NCI-H526 treated with DMSO at 0.1 percent for 48 hours (cell line): ENCODE measurements at places on chromosomes 11 and 22.
A peak's percentile ranks its signal among the peaks of the same experiment; 100 is the strongest.

DNA sequence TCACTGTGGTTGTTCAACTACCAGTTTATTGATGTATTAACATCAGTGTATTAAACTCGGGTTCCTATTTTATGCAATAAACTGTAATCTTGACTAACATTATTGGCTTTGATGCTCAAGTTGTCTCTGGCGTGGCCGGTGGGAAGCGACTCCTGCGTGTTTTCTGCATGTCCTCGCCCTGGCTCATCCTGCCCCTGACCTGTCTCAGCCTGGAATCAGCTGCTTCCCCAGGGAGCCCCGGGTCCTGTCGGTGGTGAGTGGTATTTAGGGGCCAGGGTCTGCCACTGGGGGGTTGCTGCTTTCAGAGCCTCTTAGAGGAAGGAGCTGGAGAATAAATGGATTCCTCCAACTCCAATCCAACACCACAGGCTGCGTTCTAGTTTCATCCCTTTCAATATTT, 22.5 kb downstream of the IFITM10 start:
- no peak for DNase-seq

- no peak for DNase-seq
These were observed 12.7 kb downstream of the MRPL48 start for GRCh38 chr11:73800276-73800806.

DNA sequence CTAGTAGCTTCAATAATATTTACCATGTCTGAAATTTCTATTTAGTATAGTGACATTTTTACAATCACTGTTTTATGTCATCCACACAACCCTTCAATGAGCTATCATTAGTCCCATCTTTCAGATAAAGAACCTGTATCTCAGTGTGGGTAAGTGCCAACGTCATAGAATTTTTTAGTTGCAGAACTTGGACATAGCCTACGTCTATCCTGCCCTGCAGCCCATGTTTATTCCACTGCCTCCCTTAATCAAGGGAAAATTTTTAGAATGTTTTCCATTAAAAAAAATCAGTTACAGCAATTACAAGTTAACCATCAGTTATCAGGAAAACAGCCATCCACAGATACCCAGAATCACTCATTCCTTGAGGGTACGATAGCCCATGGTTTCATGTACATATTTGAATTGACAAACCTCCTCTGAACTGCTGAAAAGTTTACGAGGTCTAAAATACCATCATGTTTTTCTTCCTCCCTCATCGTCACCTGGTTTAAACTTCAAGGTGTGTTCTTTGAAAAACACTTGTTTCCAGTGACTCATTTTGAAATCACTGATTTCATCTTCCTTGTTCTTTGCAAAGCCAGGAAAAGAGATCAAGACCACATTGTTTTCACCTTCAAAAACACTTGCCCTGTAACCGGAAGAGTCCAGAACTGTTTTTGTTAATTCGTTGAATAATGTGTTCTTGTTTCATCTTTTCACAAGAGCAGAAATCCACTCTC, 100.9 kb downstream of the FAM76B start:
- DNase-seq, result no peak

DNA sequence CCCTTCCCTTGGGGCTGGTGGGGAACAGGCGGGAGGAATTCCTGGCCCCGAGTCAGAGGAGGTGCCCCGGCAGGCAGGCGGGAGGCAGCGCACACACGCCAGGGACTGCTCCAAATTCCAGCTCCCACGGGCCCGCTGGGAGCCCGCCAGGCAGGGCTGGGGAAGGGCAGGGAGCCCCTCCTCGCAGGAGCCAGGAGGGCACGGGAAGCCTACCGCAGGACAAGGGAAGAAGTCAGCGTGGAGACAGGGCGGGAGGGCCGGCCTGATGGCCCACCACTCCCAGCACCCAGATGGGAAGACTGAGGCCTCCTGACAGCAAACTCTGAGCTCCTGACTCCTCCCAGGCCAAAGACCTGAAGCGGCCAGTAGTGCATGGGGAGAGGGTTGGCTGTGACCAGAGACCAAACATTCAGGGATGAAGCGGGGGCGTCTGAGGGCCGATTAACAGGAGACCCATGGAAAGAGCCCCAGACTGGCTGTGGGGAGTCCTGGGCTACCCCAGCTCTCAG, 22.4 kb downstream of the RPL3 start:
- DNase-seq, result no peak

DNA sequence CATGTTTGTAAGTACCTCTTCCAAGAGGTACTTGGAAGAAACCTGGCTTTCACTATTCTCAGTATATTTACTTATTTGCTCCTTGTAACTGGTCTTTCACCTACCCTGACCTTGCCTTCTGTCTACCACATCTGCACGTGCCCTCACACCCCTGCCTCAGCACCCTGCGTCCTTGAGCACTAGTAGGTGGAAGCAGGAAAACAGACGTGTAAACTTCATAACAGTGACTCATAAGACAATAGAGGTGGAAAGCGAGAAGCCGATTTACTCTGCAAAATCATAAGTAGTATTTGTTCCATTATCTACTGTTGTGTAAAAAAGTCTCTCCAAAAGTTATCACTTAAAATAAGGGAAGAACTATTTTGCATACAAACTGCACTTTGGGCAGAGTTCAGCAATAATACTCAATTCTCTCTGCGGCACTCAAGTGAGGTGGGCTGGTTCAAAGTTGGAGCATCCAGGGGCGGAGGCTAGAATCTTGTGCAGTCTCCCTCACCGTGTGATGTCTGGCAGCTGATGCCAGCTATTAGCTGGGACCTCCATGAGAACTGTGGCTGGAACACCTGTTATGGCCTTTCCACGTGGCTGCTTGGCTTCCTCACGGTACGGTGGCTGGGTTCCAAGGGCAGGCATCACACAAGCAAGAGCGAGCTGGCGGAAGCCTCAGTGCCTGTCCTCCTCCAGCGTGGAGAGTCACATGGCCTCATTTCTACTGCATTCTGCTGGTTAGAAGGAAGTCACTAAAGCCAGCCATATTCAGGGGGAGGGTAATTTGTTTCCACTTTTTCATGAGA, 30.4 kb downstream of the PACS1 start:
- peak; percentile 12 for DNase-seq

- no peak for DNase-seq
These were observed 135.7 kb downstream of the TMEM135 start for GRCh38 chr11:87173185-87174039.

DNA sequence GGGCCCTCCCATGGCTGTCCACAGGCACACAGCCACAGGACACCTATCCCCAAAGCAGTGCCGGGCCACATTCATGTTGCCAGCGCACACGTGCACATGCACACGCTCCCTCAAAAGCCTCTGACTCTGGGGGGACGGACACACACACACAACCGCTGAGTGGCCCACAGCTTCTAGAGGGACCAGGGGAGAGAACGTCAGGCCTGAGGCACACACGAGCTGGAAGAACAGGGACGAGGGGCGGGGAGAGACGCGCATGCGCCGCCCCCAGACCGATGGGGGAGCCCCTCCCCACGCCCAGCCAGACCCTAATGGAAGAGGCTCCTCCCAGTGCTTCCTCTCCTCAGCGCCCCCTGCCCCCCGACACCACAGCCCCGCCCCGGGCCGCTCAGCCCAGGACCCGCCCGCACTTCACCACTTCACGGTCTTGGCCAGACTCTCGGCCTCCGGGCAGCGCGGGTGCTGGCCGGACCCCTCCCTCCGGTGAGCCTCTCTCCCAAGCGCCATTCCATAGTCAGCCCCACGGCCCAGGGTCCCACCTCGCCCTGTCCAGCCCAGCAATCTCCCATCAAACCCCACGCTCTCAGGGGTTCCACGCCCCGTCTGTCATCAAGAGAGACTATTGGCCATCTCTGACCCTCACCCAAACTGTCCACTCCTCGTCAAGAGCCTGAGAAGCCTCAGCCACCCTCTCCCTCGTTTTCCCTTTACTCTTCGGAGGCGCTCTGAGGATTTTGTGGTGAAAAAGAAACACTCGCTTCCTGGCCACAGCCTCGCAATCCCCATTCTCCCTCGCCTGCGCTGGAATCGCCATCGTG, 11.7 kb downstream of the NRXN2 start:
- no peak for DNase-seq

DNA sequence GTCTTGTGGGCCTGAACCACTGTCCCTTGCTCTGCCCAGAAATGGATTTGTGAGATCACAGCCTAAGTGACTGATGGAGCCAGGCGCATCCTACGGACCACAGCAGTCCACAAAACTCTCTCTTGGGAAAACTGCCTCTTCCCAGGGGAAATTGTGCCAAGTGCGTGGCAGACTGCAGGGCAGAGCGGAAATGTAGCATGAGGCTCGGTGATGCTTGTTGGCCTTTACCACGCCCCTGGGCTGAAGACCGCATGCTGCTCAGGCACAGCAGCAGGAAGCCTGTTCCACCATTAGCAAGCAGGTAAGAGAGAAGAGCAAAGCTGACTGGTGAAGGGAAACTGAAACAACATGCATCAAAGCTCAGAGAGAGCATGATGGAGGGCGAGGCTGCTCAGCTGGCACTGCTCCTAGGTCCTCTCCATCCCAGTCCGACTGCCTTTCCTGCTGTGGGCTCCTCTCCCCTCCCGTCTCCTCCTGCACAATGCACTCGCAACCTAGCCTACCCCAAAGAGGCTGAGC, 26.5 kb upstream of the SCARF2 start:
- DNase-seq, result no peak

DNA sequence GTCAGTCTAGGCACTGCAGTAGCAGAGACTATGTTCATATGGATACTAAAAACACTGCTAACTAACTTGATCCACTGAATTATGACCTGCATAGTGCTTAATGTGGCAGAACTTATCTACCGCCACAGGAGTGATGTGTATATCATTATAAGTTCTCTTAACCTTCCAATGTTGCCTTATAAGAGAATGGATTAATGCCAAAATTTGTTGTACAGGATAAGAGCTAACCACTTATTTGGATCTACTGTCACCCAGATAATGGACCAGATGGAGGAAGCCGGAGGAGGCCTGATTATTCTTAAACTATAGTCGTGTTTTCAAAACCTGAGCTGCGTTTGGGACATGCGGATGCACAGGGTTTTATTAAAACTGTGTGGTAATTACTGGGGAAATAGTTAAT, 1.9 kb upstream of the OR51B4 start:
- no peak for DNase-seq

GRCh38 chr11:9002920-9003572, 755 bp downstream of the NRIP3 start:
- no peak for DNase-seq

DNA sequence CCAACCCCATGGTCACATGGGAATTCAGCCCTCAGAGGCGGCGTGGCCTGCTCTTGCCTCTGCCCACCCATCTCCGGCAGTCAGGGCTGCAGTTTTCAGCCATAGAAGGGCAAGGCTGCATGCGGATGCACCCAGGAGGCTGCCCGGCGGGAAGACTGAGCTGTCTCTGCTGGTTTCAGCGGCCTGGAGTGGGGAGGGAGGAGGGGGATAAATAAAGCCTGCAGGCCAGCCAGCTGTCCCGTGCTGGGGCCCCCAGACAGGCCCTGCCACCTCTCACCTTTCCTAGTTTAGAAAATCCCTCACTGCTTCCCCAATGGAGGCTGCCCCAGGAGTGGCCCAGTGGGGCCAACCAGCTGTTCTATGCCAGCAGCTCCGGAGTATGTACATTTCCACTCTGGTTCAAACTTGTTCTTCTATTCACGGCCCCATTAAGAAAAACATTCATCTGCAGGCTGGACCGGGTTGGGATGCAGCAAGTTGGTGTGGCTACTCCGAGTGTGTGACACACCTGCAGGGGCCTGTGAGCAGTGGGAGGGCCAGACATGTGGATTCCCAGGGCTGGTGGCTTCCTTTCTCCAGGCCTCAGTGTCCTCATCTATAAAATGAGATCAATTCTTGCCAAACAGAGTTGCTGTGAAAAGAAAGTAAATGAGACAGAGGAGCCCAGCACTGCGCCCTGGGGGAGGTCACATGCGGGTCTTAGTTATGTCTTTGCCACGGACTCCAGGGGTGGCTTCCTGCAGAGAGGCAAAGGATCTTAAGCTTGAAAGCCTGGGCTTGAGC, 5.0 kb downstream of the MICALL1 start:
- no peak for DNase-seq

- no peak for DNase-seq
These were observed 1017.0 kb upstream of the CNTN5 start for GRCh38 chr11:98003606-98004371.

GRCh38 chr11:304915-305843, 2.4 kb upstream of the IFITM2 start:
- DNase-seq, result no peak

GRCh38 chr11:67268081-67268961, 2.0 kb downstream of the GRK2 start:
- no peak for DNase-seq

GRCh38 chr11:71065841-71066240, 186.5 kb downstream of the SHANK2 start:
- DNase-seq, result no peak

GRCh38 chr22:23836281-23836680, 2.5 kb downstream of the DERL3 start:
- no peak for DNase-seq

- DNase-seq, result no peak
These were observed 266.7 kb downstream of the LARGE1 start for GRCh38 chr22:33653532-33654063.

- DNase-seq, result peak; percentile 45
These were observed 34.5 kb downstream of the TPST2 start for GRCh38 chr22:26555478-26555877.

GRCh38 chr22:22609291-22609690, 35.1 kb upstream of the GGTLC2 start:
- DNase-seq, result no peak

GRCh38 chr11:68960294-68961071, 20.3 kb downstream of the MRGPRD start:
- no peak for DNase-seq

DNA sequence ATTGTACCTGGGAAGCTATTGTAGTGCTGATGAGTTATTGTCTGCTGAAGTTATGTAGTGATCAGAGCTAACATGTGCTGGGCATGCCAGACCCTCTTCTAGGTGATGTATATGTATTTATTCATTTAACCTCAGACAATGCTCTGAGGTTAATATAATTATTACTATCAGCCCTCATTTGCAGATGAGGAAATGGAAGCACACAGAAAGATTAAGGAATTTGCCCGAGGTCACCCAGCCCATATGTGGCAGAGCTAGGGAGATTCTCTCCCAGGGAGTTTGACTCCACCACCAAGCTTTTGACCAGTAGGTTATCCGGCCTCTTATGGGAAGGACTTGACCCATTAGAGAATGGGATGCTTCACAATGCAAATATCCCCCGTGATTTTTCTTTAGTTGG, 114.2 kb upstream of the NAV2 start:
- DNase-seq, result no peak

GRCh38 chr11:34219941-34220370, 114.5 kb downstream of the NAT10 start:
- no peak for DNase-seq

- no peak for DNase-seq
These were observed 13.9 kb upstream of the CDC42EP2 start for GRCh38 chr11:65300621-65301275.

DNA sequence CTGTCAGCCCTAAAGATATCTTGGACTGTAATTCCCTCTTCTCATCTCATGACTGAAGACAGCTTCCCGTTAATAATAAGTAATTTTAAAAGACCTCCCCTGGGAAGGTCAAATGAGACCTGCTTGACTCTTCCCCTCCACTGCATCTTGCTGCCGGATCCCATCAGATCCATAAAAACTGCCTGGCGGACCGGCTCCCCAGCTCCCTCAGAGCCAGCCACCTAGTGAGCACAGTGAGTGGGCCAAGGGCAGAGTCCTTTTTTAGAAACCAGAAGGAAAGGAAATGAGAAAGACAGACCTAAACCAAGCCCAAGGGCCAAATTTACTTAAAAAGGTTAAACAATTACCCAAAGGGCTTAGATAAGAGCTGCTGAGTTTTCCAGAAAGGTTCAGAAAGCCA, 595.3 kb downstream of the OPCML start:
- DNase-seq, result no peak
